ENCODE measurements at places on chromosomes 2 and 18. TPM values are rescaled to one million over a fixed set of nuclear protein-coding genes. Genes with fewer than 3 reads are reported as not detected.

Gene ADAM23
- 2.3 TPM for total RNA-seq

- no peak for DNase-seq
Observed at GRCh38 chr2:54366487-54367280, 89.4 kb upstream of the SPTBN1 start.

Gene APLF
- total RNA-seq = 2.8 TPM

- no peak for DNase-seq
Observed at GRCh38 chr18:46260016-46260878, 156.1 kb downstream of the HAUS1 start.

- no peak for DNase-seq
Observed at GRCh38 chr2:213090772-213091171, 60.6 kb downstream of the IKZF2 start.

- no peak for DNase-seq
Observed at GRCh38 chr18:56431551-56431950, 206.8 kb downstream of the TXNL1 start.

- no peak for DNase-seq
Observed at GRCh38 chr18:75130591-75131328, 78.2 kb downstream of the PTGR3 start.

DNA sequence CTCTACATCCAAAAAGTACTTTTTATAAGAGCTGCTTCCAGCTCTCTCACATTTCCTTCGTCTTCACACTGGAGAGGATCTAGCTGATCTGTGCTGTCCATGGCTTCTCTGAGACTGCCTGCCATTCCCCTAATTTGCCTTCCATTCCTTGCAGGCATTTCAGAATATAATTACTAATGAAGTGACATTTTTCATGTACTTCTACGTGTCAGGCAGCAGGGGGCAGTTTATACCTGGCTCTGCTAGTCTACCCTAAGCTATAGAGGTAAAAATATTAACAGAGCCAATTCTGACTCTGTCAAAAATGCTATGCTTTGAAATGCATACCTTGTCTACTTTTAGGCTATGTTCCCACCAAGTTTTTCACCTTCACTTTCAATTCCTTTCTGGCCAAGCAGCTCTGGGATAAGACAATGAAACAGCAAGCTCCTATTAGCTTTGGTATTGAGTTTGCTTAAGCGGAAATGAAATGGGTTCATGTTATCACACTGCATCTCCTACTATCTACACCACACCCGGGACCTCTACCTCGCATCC, 81.9 kb downstream of the MEP1B start:
- DNase-seq = no peak

- DNase-seq = no peak
Observed at GRCh38 chr2:38079116-38080052, 3.4 kb upstream of the CYP1B1 start.

Gene CTNNA2
- not detected for total RNA-seq

Gene CABYR
- total RNA-seq = not detected

- DNase-seq = peak; percentile 73
Observed at GRCh38 chr18:12656938-12657683, 796 bp downstream of the SPIRE1 start.

DNA sequence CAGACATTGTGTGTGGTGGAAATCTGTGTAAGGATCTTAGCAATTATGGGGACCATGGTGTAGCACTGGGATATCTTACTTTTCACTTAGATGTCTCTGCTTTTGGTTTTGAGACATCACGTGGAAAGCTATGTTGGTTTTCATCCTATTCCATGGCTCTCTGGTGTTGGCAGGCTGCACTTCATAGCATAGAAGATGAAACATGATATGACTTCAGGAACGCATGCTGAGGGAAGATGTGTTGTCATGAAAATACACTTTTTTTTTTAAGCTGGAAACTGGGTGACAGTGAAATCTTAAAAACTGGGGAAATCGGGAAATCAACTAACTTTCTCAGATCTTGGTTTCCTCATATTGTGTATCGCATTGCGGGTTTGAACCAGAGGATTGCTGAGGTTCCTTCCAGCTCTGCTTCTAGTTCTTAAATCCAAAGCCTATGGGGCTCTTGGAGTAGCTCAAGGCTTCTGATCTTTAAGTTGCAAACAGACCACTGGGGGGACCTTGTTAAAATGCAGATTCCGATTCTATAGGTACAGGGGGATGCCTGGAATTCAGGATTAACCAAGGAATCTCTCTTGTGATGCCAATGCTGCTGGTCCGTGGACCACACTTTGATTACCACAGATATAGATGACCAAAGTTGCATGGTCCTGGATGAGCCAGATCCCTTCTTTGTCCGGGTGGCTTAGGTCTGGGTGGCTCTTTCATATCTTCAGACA, 160.7 kb downstream of the SH3RF3 start:
- no peak for DNase-seq

Measured in ascending aorta (tissue), 2 donors.